ENCODE measurements at places on chromosomes 3 and 15. TPM values are rescaled to one million over a fixed set of nuclear protein-coding genes. Genes with fewer than 3 reads are reported as not detected.

ICE2 gene
- total RNA-seq: 61.7 TPM

NDN gene
- total RNA-seq: 194 TPM

MYL3 gene
- total RNA-seq: 33.1 TPM

RBMS3 gene
- total RNA-seq: 81.1 TPM

CHRD gene
- total RNA-seq: 33.5 TPM
